ENCODE measurements at places on chromosomes 11 and 22. TPM values are rescaled to one million over a fixed set of nuclear protein-coding genes. Genes with fewer than 3 reads are reported as not detected.

Gene NEU3
- 7.9 TPM for total RNA-seq

Gene C22orf42
- total RNA-seq, result not detected

Gene VWCE
- total RNA-seq, result 8.3 TPM

Gene OR10AG1
- total RNA-seq, result not detected
